RPMI8226 (cell line): ENCODE measurements at places on chromosomes 1 and 21.

GRCh38 chr21:23223882-23224281, 2225.7 kb downstream of the NCAM2 start:
- no peak for DNase-seq

DNA sequence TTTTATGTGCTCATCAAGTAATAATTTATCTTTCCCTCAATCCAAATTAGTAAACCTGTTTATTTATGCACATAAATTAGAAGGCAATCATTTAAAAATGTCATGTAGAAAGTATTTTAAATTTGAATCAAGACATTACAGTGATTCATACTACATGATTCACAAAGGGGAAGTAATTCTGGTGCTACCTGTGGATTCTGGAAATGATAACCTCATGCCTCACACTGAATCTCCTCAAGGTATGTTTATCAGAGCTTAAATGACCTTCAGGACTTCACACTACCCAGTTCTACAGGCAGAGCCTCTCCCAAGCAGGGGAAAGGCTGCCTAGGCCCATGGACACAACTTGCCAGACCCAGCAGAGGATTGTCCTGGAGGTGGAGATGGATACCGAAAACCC, 25.2 kb upstream of the TDRD10 start:
- no peak for DNase-seq

DNA sequence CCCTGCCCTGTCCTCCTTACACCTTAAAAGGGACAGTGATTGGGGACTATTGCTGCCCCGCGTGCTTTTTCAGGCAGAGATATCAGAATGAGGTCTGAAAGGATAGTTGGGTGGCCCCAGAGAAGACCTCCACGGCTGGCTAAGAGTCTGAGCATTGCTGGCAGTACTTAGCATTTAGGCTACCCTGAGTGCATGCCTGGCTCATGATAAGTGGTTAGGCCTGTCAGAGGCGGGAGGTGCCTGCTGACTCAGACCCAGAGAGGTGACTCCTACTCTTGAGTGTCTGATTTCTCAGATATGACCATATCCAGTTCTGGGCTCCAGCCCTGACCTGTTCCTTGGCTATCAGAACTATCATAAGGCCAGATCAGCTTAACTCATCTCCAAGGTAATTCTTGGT, 213.7 kb downstream of the PBX1 start:
- DNase-seq = no peak

DNA sequence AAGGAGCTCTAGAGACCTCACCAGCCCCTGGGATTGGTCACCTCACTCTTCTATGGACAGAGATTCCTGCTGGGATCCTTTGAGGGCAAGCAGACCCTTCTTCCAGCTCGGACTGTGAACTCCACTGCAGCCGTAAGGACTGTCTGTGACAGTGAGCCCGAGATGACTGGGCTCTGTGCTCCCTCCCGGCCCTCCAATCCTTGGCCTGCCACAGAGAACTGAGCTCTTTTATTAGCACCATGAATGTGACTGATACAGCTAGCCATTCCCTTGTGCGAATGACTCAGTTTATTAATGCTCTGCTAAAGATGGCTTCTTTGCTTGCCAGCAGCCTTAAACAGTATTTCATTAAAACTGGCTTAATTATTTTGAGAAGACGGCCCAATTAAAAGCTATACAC, 194.6 kb upstream of the LMO4 start:
- DNase-seq = no peak

DNA sequence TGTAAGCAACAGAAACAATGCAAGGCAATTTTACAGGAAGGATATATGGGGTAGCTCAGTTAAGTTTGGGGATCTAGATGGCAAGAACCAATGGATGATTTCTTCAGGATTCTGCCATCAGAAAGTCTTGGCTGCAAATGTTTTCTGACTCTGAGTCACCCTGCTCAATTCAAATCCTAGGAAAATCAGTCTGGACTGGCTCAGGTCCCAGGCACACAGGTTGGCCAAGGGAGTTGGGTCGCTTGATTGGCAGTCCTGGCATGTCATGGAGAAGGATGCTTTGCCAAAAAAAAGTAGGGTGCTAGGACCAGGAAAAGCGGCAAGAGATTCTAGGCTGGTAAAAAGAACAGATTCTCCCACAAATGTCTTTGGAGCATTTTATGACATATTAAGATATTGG, 28.9 kb upstream of the S1PR1 start:
- no peak for DNase-seq

- DNase-seq = no peak
Measured at GRCh38 chr1:13820456-13820855, 120.5 kb downstream of the PRDM2 start.

DNA sequence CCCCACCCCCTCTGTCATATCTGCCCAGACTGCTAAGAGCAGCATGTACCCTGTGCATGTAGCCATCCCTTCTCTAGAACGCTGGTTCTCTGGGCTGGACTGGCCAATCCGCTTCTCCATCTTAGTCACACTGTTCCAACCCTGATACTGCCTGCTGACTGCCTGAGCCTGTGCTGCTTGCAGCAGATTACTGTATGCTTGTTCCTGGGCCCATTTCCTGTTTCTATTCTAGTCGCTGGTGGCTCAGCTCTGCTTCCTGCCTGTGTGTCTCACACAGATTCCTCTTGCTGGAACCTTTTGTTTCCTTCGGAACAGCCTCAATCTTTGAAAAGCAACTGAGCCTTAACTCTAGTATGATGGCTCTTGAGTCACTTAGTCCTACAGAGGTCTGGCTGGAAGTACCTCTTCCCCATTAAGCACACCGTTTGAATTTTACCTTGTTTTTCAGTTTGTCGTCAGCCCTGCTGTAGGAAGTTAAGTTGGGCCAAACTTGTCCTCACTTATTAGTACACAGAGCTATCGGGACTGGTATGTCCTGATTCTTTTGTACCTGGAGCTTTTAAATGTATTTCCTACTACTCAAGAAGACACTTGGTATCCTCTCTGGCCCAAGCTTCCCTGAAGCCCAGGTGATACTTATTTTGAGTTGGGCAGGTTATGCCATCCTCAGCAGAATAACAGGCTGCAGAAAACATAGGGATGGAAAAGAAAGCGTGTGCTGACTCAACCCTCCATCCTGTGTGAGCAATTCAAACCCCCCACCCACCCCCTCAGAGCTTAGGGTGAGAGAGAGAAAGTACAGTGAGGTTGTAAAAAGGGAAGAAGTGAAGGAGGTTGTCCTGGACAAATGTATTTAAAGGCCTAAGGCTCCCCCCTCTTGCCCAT, 43.4 kb upstream of the PIGV start:
- peak; percentile 98 for DNase-seq

DNA sequence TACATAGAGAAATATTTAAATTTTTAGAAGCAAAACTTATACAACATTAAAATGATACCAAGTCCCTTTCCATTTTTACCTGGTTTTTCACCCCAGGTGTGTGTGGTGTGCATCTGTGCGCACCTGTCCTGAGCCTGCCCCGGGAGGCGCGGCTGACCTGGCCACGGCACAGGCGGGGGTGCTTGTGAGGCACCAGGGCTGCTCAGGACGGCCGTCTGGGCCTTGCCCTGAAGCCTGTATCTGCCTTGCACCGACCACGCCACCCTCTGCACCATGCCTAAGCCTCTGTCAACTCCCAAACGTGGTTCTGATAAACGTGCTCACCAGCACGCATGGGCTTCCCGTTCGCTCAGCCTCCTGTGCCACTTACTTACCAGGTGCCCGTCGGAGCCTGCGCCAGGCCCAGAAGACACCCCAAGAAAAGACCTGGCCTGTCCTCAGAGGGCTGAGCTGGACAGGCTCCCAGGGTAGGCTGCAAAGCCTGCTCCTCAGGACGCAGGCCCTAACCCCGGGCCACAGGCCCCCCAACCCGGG, 20.9 kb downstream of the PANK4 start:
- no peak for DNase-seq

DNA sequence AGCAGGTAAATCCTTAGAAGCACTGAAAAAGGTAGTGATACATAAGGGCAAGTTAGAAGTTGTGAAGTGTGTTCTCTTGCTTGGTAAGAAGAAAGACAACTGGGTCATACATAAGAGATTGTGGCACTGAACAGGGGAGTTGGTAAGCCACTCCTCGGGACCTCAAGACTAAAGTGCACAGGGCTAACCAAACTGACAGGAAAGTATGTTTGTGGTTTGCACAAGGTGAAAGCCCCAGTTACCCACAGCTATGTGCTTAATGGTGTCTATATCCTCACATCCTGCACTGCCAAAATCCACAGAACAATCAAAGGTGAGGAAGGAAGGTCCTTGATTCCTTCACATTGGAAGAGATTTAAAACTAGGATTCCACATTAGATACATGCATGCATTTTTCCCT, 276.5 kb downstream of the DNM3 start:
- DNase-seq = no peak

DNA sequence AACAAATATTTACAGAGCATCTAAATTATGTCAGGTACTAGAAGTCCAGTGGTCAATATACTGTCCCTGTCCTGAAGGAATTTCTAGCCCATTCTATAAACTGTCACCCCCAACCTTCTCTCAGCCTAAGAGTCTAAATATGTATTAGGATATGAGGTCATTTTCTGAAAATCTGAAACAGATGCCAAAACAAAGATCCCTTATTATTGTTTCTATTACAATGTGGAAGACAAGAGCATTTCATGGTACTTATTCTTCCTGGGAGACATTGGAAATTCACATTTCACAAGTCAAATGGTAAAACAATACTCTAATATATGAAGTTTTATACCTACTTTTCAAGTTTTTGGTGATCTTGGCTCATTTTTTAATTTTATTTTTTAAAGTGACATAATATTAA, 2.6 kb downstream of the CLCA1 start:
- DNase-seq = no peak

DNA sequence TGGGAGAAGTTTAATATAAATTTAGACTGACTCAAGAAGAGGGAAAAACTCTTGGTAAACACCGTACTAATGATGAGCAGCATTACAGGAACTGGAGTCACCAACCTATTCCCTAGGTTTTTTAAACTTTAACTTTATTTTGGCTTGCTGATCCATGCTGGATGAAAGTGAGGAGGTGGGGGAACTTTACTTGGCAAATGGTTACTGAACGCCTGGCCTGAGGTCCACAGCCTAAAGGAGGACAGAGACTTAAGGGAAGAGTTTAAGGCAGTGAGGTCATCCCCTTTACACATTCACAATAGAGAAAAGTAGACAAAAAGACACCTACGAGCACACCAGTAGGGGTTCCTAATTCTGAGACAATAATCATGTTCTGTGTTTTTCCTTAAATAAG, 25.6 kb upstream of the A3GALT2 start:
- no peak for DNase-seq

- DNase-seq = no peak
Measured at GRCh38 chr1:245095903-245096302, 58.9 kb upstream of the KIF26B start.

DNA sequence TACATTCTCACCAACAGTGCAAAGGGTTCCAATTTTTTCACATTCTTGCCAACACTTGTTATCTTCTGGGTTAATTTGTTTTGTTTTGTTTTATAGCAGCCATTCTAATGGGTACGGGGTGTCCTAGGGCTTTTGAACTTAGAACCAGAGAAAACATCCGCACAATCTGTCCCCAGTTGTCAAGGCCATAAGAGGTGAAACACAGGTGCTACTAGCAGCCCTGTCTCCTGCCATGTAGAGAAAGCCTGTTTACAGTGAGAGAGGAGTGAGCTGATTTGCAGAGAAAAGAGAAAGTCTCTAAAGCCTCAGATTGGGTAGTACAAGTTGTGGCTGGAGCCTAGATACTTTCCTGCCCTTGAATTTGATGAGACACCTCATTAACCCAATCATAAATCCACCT, 46.4 kb upstream of the BMP8B start:
- DNase-seq = no peak

DNA sequence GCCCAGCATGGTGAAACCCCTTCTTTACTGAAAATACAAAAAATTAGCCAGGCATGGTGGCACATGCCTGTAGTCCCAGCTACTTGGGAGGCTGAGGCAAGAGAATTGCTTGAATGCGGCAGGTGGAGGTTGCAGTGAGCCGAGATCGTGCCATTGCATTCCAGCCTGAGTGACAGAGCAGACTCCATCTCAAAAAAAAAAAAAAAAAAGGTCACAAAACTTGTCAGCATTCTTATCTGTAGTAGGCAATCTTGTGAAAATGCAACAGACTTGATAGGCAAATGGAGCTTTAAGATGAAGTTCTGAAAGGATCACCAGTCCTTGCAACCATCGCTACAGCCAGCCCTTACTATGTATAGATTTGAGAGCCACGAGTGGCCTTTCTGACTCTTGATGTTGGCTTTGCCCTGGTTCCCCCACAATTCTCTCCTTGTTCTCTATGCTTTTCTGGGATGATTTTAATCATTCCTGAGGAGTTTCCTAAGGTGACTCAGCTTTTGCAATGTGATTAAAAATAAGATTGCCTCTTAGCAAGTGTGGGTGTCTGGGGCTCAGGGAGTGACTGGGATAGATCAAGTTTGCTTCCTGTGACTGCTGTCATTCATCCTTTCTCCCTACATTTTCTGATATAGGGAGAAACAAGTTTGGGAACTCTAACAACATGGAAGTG, 7.1 kb upstream of the MAP1LC3C start:
- DNase-seq = no peak

GRCh38 chr1:51566260-51566659, 47.2 kb upstream of the EPS15 start:
- no peak for DNase-seq

DNA sequence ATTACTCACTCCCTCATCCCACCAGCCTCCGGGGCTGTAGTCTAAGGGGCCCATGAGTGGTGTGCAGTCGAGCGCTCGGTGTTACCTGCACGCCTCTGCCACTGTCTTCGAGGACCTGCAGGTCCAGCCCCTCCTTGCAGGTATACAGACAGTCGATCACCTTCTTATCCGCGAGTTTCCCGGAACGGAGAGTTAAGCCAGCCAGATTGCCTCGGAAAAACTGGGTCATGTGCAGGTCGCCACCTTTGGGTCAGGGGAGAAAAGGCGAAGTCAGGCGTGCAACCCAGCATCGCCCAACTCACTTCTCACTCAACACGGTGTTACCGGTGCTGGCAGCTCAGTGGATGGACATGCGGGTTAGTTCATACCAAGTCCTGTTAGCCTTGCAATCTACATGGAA, 84.3 kb downstream of the PIK3CD start:
- no peak for DNase-seq

- no peak for DNase-seq
Measured at GRCh38 chr1:79100385-79100784, 93.9 kb upstream of the ADGRL4 start.

GRCh38 chr1:1293263-1294249, 13.3 kb downstream of the SCNN1D start:
- no peak for DNase-seq

DNA sequence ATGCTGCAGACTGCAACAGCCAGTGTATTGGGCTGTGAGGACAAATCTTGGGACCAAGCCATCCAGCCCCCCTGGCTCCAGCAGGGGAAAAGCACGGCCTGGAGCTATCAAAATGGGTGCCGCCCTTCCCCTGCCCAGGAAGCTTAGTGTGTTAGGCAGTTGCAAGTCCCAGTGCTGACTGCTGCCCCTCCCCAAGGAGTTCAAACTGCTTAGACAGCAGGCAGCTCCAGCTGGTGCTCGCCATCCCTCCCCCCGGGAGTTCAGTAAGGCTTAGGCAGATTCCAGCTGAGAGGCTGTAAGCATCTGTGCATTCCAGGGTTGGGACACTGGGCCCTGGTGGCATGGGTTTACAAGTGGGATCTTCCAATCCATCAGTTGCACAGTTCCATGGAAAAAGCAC, 579.6 kb upstream of the NR5A2 start:
- no peak for DNase-seq

- DNase-seq = no peak
Measured at GRCh38 chr1:218123968-218124367, 161.1 kb upstream of the RRP15 start.
